ENCODE measurements at places on chromosomes 6 and 20.

- no peak for DNase-seq
These were observed 70.6 kb downstream of the UBE3D start for GRCh38 chr6:82995066-82995465.

- no peak for DNase-seq
These were observed 59.9 kb downstream of the SLC22A2 start for GRCh38 chr6:160198606-160199211.

- DNase-seq: peak; percentile 3
These were observed 100.8 kb downstream of the SYCP2 start for GRCh38 chr20:59832406-59833363.

DNA sequence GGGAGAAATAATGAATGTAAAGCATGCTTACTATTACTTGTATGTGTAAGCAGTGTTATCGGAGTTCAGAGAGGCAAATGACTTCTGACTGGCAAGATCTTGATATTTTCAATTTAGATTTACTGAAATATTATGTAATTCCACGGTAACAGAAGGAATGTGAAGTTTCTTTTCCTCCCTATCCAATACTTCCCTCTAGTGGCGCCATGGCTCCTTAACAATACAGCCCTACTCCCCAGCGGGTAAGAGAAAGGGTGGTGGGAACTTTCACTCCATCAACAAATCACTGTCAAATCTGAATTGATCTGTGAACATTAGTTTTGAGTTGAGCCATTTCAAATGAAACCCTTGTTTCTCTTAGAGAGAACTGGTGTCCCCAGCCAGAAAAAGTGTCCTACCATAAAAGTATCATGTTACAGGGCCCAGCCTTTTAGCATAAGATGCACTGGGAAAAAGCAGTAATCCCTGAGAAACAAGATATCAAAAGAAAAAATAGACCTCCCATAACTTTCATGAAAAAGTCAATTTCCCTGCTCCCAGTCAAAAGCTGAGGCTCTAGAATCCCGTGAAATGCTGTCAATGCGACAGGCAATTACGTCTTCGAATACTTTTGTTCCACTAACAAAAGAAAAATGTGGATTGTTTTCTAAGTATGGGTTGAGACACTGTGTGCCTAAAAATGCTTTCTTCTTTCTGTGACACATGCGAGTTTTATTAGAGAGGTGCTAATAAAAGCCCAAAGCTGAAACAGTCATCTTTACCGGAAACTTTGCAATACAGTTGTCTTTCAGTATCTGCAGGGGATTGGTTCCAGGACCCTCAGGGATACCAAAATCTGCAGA is 12.9 kb downstream of the COX7A2 start:
- DNase-seq: no peak

GRCh38 chr6:33452496-33452895 is 1.9 kb upstream of the ZBTB9 start:
- no peak for DNase-seq

All from NCI-H446 (cell line).